ENCODE measurements at places on chromosomes 1 and 21.

- DNase-seq = no peak
Observed at GRCh38 chr1:75308365-75308764, 174.2 kb downstream of the LHX8 start.

DNA sequence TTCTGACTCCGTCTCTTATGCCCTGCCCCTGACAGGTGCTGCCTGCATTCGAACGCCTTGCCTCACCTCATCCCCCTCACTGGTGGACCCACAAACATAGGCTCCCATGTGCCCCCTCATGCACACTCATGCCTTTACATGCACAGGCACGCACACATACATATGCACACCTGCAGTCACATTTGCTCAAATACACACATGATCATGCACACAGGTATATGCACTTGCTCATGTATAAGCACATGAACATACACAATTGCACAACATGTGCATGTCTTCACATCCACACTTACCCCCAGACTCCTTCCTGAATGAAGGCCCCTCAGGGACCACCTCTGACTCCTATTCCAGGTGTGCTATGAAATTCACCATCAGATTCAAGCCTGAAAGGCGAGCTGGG is 506.9 kb downstream of the PTPRU start:
- no peak for DNase-seq

DNA sequence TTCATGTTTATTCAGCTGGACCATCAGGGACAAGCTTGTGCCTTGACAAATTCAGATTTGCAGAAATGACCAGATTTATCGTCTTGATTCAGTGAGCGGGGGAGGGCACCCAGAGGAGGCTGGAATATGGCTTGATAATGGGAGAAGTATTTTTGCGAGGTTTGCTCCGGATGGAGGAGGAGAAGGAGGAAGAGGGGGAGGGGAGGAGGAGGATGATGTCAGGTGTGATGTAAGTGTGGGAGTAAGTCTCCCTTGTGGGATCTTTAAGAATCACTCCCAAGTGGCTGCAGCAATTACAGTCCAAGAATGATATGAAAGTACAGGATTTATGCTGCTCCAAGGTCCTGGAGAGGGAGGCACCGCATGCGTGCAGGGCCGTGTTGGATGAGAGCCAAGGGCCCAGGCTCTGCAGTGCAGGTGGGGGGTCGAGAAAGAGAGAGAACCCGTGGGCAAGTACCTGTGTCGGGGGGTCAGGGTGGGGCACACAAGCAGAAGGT is 5.6 kb upstream of the ZNF496 start:
- no peak for DNase-seq

DNA sequence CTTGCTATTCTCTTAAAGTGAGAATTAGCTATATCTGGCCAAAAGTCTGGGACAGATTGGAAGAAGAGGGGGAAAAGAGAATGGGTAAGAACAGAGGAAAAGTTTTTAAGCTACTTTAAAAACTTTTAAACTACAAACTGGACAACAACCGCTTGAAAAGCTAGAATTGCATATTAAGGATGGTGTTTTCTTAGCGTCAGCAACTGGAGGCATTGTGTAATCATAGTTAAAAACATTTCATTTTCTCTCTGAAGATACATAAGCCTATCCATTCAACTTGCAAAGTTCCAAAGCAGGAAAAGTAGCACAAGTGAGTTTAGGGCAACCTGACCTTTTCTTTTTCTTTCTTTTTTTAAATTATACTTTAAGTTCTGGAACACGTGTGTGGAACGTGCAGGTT is 10.9 kb downstream of the PBX1 start:
- no peak for DNase-seq

GRCh38 chr1:112688781-112689193 is 14.3 kb downstream of the MOV10 start:
- no peak for DNase-seq

- DNase-seq = no peak
Observed at GRCh38 chr21:16307256-16307655, 577.5 kb downstream of the USP25 start.

DNA sequence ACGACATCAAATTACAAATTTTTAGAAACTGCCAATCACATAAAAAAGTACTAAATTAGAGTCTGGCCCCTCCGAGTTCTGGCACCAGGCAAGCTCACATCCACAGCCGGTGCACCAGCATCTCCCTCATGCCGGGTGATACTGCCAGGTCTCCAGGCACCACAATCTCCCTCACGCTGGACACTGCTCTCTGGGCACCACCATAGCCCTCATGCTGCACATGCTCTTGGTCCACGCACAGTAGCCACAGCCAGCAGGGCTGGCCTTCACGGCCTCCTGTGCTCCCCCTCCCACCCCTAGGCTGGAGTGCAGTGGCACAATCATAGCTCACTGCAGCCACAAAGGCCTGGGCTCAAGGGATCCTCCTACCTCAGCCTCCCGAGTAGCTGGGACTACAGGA is 65.5 kb downstream of the AKT3 start:
- no peak for DNase-seq

DNA sequence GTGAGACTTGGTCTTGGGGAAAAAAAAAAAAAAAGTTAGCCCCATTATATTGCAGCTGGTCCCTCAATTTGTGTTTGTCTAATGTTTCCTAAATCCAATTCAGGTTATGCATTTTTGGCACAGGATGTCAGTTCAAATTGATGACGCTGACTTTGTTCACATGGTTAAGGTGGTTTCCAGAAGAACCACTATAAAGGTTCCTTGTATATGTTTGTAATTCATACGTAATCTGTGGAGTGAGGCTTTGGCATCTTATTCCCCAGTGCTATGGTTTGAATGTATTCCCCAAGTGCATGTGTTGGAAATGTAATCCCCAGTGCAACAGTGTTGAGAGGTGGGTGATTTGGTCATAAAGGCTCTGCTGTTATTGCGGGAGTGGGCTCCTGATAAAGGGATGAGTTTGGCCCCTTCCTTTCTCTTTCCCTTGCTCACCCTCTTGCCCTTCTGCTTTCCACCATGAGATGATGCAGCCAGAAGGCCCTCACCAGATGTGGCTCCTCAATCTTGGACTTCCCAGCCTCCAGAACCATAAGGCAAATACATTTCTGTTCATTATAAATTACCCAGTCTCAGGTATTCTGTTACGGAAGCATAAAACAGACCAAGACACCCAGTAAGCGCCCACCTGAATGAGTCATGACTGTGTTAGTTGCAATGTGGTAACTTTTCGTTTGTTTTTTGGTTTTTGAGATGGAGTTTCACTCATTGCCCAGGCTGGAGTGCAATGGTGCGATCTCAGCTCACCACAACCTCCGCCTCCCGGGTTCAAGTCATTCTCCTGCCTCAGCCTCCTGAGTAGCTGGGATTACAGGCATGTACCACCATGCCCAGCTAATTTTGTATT is 19.5 kb upstream of the HLCS start:
- DNase-seq = no peak
